HS-5 (cell line): ENCODE measurements at places on chromosomes 1 and 21.
A peak's percentile ranks its signal among the peaks of the same experiment; 100 is the strongest.

DNA sequence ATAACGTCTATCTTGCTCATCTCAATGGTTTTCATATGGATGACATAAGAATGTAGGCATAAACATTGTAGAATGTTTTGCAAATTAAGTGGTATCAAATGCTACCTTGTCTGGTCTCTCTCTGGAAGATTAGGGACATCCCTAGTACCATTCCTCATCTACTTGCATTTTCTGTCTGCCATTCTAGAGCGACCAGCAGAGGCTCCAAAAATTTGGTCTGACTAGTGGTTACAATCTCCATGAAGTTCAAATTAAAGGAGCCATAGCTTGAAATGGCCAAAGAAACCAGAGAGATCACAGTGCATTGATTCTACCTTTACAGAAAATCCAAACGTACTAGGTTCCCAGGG lies 1.1 kb downstream of the CD84 start:
- no peak for DNase-seq

DNA sequence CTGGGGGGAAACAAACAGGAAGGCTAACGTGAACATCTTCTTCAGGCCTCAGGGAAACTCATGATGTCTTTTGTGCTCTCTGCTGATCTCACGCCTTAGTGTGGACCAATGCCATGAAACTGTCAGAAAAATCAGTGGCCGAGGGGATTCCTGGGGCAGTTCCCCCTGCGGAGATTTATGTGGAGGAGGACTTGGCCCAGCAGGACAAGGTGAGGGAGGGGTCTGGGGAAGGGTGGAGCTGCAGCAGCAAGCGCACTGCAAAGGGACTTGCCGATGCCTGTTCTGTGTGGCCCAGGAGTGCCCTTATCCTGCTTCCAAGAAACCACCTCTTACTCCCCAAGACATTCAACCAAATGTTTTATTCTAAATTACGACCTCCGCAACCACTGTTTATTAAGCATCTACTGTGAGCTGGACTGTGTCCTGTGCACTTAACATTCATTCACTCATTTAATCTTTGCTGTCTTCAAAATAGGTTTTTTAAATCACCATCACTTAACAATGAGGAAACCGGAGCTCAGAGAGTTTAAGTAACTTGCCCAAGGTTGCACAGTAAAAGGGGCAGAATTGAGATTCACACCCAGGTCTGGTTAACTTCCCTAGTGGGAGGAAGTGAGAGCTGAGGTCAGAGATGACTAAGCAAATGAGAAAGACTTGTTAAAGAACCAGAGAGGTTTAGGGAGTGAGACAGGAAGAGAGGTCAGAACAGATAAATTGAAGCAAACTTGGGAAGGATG lies 49.7 kb downstream of the FHAD1 start:
- no peak for DNase-seq

GRCh38 chr1:220318673-220319072 lies 46.4 kb upstream of the RAB3GAP2 start:
- DNase-seq: no peak

GRCh38 chr1:14845851-14846250 lies 247.4 kb downstream of the KAZN start:
- no peak for DNase-seq

DNA sequence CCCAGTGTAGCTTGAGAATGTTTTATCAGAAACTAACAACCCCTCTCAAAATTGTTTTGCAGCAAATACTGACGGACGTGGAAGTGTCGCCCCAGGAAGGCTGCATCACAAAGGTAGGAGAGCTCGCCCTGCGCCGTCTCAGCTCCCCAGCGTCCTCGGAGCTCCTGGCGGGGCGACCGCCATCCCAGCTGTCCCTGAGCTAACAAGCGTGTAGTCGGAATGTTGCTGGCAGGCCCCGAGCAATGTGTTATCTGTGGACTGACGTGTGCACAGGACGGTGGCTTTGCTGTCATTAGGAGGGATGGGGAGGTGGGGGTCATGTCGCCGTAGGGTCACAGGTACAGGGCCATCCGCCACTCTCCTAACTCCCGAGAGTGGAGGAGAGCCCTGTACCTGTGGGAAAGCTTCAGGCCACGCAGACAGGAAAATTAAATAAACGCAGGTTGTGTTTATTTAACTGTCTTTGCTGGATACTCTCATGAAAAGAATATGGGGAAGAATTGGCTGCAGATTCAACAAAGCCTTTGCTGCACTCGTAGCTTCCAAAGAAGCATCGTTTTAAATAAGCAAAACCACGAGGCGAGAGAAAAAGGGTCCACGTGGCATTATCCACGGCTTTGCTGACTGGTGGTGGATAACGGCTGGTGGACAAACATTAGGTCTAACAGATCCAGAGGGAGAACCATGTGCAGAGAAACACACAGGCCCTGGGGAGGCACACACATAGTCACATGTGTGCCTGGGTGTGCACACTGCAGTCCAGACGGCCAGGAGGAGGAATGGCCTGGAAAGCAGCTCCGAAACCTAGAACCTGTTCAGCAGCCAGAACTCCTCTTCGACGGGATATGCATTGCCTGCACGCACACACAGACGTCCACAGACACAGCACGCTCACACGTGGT lies 175.3 kb downstream of the PRDM16 start:
- DNase-seq: no peak

DNA sequence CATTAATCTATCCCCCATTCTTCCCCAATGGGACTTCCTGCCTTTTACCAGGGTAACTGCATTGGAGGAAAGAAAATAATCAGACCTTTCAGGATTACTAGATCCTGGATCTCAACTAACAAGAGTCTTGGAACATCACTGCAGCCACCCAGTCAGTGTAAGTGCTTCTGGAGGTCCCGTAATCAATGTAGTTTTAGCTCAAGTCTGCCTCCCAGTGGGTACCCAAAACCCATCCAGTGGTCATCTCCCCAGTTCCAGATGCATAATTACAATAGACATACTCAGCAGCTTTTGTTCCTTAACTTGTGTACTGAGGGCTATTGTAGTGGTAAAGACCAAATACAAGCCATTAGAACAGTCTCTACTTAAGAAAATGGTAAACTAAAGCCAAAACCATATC lies 319.1 kb downstream of the GPATCH2 start:
- no peak for DNase-seq

- no peak for DNase-seq
Measured at GRCh38 chr1:156928043-156928602, 7.7 kb downstream of the LRRC71 start.

- DNase-seq: no peak
Measured at GRCh38 chr1:168141871-168142385, 5.2 kb upstream of the GPR161 start.

DNA sequence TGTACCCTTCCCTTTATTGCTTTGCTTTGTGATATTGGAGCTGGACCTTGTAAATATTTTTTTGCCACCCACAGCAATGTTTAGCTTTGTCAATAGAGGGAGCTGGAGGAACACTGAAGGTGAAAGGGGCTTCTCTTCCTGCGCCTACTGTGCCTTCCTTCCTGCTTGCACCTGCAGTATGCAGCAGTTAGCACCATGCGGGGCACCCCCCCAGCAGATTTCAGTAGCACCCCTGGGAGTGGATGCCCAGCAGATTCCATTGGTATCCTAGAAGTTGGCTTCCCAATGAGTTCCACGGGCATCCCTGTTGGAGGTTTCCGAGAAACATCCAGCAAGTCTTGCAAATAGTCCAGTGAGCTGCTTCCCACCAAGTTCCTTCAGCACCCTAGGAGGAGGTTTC lies 25.6 kb downstream of the S100A10 start:
- DNase-seq: no peak

- DNase-seq: peak; percentile 46
Measured at GRCh38 chr1:50265790-50266314, 157.1 kb downstream of the ELAVL4 start.

- DNase-seq: no peak
Measured at GRCh38 chr1:8136766-8137165, 110.7 kb upstream of the ERRFI1 start.
